ENCODE measurements at places on chromosomes 3 and 15.
A peak's percentile ranks its signal among the peaks of the same experiment; 100 is the strongest.

DNA sequence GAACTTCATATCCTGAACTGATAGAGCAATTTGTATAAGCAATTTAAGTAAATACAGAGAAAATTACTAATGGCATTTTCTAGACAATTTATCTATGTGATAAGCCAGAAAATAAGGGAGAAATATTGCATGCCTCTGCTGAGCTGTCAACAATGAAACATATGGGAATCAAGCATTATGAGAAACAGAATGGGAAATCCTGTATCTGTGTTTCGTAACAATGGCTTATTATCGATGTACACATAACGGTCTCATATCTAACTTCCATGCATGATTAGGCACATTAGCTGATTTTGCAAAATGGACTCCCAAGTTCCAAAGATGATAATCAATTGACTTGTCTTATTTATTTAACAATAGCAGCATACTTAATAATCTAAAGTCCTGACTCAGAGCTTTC is 30.4 kb upstream of the KCNMB2 start:
- no peak for DNase-seq

DNA sequence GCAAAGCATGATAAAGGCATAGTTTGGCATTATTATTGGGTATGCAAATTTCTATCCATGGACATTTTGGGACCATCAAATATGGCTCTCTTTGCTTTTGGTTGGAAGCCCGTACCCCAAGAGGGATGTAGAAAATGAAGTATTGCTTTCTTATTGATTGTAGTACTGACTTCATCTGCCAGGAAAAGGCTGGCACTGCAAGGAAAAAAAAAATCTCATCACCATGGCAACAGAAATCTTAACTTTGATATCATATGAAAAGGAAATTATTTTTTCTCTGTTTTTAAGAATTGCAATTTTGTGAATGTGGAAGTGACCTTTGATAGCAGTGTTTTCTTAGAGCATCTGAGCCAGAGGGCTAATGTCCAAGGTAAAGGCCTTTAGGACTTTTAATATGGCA is 151.7 kb downstream of the TMEM108 start:
- DNase-seq = no peak

GRCh38 chr3:197029511-197030167 is at the start of gene MELTF:
Gene MELTF, minus strand, starts transcription at chr3:197029817. Its CDS starts 115 bp downstream, at chr3:197029702.
- peak; percentile 64 for DNase-seq

GRCh38 chr3:30350901-30351300 is 255.5 kb upstream of the TGFBR2 start:
- no peak for DNase-seq

DNA sequence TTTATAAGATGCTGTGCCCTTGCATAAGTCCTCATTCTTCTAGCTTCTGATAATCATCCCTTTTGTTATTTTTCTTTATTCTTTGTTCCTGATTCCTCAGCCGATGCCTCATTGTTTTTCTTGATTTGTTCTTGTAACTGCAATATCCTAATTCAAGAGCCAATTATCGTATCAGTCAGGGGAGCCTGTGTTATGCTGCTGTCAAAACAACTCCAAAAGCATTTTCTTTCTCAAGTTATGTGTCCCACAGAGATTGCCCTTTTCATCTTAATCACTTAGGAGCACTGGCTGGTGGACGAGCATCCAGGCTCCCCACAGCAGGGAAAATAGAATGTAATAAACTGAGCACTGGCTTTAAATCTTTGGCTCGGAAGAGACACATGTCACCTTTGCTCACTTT is 207.3 kb downstream of the CHL1 start:
- no peak for DNase-seq

GRCh38 chr15:31338879-31339557 is 12.4 kb downstream of the KLF13 start:
- no peak for DNase-seq

DNA sequence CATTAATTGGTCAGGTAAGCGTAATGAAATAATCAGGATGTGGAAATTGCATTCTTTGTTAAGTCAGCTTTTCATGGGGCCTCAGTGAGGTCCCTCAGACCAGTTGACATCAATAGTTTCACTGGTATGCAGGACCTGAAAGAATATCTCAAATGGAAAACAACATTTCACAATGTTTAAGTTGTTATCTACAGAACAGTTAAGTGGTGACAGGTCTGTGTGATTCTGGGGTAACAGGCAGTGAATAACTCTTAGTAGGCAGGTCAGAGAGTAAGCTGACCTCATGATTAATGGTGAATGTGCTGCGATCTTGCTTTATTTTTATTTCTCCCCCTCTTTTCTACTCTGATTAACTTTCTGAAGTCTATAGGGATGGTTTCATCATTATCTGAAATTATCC is 28.9 kb upstream of the ACP3 start:
- no peak for DNase-seq

- no peak for DNase-seq
Observed at GRCh38 chr3:163644172-163644571, 1434.1 kb downstream of the SI start.

GRCh38 chr15:87817553-87817952 is 439.0 kb downstream of the NTRK3 start:
- DNase-seq = no peak

DNA sequence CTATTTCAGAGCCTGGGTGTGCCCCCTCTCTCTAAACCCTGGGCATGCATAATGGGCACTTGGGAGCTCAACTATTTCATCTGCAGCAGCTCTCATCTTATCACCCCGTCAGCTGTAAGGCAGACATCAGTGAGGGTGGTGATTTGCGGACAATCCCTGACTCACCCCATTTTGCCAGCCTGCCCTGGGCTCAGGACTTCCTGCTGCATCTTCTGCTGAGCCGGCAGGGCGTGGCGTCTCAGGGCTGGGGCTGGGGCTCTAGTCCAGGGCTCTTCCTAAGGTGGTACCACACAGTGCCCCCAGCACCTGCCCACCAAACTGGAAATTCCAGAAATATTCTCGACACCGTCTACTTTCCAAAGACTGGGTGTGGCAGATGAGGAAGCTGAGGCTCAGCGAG is 925 bp upstream of the PSTPIP1 start:
- peak; percentile 58 for DNase-seq

GRCh38 chr3:136787349-136787748 is 31.6 kb upstream of the SLC35G2 start:
- peak; percentile 27 for DNase-seq

- no peak for DNase-seq
Observed at GRCh38 chr3:169891886-169892285, 19.5 kb upstream of the SAMD7 start.

- DNase-seq = no peak
Observed at GRCh38 chr15:36766449-36766848, 187.0 kb downstream of the CDIN1 start.

DNA sequence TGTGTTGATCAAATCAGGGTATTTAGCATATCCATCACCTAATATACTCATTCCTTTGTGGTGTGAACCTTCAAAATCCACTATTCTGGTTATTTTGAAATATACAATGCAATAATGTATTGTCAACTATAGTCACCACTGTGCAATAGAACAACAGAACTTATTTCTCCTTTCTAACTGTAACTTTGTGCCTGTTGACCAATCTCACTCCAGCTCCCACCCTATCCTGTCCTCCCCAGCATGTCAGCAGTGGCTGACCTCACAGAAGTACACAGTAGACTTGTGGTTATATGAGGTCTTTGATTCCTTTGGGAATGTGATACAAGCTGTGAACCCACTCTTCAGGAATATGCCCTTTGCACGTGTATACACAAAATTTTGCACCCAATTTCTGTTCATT is 64.2 kb downstream of the ECT2 start:
- no peak for DNase-seq

DNA sequence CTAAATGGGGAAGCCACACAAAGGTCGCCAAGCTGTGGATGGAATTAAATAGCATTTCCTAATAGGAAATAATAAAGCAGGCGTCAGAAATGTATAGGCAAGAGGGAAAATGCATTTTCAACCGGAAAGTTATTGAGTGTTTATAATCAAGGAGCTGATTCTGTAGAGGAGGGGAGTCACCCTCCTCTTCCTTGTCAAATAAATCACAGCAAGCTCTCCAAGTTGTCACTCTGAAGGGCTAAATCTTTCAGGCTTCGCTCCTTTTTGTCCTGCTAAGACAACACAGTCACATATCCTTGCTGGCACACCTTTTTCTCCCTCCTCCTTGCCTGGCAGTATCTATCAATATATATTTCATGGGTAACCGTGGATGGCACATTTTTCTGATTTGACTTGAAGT is 338.4 kb downstream of the SATB1 start:
- DNase-seq = no peak

- DNase-seq = peak; percentile 47
Observed at GRCh38 chr15:65829130-65829764, 37.2 kb upstream of the DENND4A start.

GRCh38 chr15:48366584-48367312 is 35.5 kb downstream of the DUT start:
- no peak for DNase-seq

GRCh38 chr3:180980611-180981010 is 8.9 kb downstream of the DNAJC19 start:
- no peak for DNase-seq

GRCh38 chr15:69551391-69552056 is 98.9 kb downstream of the RPLP1 start:
- no peak for DNase-seq

DNA sequence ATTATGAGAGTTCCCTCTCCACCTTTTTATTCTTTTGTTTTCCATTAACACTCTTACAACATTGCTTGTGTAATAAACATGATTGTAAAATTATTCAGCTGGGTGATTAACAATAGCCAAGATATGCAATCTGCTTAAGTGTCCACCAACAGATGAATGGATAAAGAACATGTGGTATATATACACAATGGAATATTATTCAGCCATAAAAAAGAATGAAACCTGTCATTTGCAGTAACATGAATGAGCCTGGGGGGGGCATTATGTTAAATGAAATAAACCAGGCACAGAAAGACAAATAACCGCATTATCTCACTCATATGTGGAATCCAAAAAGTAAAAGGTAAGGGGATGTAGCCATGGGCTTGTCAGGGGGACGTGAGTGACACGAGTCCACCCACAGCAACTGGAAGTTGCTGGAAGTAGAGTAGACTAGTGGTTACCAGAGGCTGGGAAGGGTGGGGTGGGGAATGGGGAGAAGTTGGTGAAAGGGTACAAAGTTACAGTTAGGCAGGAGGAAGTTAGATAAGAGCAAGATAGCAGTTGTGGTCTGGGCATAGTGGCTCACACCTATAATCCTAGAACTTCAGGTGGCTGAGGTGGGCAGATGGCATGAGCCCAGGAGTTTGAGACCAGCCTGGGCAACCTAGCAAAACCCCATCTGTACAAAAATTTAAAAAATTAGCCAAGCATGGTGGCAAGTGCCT is 28.7 kb upstream of the CD47 start:
- DNase-seq = no peak
